Stimulated activated CD4-positive, alpha-beta T cell treated with anti-CD3 and anti-CD28 coated beads, TNF-alpha, amount 100 ng/mL, for 48 hours (primary cell): ENCODE measurements at places on chromosomes 6 and 20.

DNA sequence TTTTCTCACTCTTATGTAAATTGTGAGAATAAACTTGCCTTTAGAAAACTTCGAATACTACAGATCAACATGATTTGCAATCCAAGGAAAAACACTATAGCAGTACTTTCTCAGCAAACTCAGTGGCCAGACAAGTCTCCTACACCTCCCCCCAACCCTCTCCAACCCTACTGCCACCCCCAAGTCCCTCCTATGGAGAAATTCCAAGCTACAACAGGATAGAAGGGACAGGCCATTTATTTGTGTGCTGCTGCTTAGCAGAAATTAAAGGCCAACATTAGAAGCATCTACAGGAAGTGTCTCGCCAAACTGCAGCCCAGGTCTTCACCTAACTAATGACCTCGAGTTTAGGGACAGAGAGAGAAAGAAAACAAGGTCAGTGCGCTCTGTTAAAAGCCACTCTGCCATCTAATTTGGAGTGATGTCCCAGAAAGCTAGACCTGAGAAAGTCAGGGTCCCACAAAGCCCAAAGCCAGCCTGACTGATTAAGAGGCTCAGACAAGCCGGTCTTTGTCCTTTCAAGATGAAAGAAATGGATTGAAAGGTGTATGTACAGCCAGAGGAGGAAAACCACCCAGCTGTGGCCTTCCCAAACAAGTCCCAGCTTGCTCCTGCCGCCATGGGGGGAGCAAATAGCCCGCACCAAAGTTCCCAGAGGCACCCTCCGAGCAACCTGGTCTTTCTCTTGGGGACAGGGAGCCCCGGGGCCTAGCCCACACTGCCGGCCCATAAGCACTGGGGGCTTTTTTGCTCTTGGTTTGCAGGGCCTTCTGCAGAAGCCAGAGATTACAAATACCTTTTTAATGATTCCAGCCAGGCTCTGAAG lies 3.4 kb downstream of the BMP7 start:
- DNase-seq: no peak

GRCh38 chr20:14334306-14334930 lies 3.0 kb downstream of the FLRT3 start:
- DNase-seq: no peak

DNA sequence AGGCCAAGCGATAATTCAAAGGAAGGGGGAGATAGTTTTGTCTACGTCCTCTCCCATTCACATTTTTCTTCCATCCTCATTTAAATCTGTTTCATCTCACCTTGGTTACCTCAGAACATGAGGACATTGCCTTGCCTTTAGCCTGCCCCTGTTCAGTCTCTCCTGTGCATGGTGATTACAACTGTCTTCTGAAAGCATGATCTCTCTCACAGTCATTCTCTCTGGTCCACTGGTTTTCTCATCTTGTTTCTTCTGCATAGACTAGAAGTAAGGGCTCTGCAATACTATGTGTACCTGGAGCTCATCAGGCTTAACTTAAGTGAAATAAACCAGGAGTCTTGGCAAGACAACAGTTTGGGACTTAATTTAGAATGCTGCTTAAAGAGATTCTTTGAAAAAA lies 31.4 kb downstream of the CLVS2 start:
- DNase-seq: no peak

DNA sequence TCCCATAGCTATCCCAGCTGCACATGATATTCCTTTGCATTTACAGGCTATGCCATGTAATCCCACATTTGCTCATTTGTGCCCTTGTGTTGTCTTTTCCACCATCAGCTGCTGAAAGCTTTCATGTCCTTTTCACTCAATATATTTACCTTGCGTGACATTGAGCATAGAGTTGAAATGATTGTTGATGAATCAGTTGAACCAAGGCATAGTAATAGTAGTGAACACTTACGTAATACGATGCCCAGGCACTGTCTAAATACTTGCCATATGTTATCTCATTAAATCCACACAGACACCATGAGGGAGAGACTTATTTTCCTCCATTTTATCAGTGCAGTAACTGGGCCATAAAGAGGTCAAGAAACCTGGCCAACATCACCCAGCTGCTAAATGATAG lies 13.1 kb downstream of the RNF8 start:
- no peak for DNase-seq

GRCh38 chr6:170143401-170144150 lies 147.3 kb downstream of the DLL1 start:
- DNase-seq: no peak

GRCh38 chr6:45272626-45273025 lies 55.5 kb upstream of the RUNX2 start:
- DNase-seq: no peak

- no peak for DNase-seq
These were observed 51.5 kb upstream of the ADTRP start for GRCh38 chr6:11830105-11830504.

- no peak for DNase-seq
These were observed 63.0 kb upstream of the INSM1 start for GRCh38 chr20:20304942-20305341.

DNA sequence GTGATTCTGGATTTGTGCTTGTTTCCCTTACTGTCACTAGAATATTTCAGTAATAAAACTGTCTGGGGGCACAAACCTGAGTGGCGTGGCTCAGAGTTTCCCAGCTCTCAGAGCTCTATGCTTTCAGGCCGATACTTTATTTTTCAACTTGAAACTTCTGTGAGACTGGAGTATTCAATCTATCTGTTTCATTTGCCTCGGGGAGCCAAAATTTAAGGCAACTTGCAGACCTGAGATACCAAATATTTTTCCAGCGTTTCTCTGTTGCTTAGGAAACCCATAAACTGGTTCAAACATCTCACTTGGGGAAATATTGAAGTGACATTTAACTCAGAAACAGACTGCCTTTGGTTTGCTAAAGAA lies 74.7 kb downstream of the SOBP start:
- DNase-seq: no peak

GRCh38 chr6:16690608-16691142 lies 70.6 kb downstream of the ATXN1 start:
- DNase-seq: no peak

- DNase-seq: no peak
These were observed 351 bp downstream of the AURKA start for GRCh38 chr20:56391596-56392131.

DNA sequence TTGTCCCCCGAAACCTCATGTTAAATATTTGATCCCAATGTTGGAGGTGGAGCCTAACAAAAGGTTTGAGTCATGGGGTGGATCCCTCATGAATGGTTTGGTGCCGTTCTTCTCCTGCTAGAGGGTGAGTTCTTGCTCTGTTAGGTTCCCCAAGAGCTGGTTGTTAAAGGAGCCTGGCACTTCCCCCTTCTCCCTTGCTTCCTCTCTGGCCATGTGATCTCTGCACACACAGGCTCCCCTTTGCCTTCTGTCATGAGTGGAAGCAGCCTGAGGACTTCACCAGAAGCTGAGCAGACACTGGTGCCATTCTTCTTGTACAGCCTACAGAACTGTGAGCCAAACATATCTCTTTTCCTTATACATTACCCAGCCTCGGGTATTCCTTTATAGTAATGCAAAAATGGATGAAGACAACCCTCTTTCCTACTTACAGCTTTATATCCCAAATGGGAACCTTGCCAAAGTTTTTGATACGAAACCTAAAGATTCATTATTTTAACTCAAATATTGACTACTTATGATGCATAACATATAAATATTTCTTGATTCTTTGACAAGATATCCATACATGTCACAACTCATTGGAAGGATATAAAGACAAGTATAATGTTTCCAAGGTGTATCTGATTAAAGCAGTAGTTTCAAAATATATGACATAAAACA lies 61.0 kb downstream of the RNF182 start:
- DNase-seq: no peak

DNA sequence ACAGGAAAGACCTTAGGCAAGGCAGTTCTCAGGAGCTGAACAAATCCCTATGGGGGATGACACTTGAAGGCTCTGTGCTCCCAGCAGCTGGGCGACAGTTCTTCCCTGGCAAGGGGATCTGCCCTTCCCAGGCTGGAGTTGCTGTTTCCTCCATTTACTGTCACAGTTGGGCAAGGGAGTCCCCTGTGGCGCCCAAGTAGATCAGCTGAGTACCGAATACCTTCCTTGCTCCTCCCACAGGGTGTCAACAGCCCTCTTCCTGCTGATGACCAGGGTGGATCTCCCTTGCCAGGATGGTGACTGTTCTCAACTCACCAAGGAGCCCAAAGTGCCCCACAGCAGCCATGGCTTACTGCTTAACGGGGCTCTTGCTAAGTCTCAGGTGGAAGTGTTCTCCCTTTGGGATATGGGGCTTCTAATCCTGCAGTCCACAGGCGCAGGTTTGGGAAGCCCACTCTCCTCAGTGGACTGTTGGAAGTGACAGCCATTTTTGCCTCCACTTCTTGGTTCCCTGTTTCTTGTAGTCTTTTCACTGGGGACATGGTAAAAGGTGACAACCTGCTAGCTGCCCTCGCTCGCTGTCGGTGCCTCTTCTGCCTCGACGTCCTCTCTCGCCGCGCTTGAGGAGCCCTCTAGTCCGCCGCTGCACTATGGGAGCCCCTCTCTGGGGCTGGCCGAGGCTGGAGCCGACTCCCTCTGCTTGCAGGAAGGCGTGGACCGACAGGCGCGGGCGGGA lies 5.7 kb upstream of the PSMG4 start:
- DNase-seq: no peak

DNA sequence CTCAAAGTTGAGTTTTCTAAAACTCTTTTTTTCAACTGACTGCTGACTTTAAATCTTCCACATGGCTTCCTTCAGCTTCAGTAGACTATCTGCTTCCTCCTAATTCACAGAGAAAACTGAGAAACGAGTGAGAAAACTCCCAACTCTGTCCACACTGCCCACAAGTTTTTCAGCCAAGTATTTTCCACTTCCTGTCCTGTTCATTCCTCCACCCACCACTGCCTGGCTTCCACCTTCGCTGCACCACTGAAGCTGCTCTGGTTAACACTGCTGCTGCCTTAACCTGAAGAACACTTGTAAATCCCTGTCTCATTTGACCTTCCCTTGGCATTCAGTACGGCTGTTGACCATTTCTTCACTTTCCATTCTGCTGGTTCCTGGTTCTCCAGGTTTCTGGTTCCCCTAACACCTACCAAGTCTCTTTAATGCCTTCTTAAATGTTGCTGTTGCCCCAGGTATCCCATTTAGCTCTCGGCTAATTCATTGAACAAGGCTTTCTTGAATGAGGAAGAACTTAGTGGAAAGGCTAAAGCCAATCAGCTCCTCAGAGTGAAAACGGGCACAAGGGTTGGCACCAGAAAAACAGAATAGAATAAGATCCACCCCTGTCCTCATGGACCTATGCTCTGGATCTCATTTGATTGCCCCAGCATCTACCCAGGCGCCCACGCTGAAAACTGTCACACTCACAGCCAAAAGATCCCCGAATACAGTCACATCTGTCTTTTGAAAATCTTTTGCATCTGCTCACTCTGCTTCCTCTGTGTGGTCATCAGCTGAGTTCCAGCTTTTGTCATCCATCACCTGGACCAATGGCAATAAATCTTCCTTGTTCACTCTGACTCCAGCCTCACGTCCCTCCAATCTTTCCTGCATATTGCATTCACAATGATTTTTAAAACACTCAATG lies 104.4 kb upstream of the TAB2 start:
- DNase-seq: no peak

DNA sequence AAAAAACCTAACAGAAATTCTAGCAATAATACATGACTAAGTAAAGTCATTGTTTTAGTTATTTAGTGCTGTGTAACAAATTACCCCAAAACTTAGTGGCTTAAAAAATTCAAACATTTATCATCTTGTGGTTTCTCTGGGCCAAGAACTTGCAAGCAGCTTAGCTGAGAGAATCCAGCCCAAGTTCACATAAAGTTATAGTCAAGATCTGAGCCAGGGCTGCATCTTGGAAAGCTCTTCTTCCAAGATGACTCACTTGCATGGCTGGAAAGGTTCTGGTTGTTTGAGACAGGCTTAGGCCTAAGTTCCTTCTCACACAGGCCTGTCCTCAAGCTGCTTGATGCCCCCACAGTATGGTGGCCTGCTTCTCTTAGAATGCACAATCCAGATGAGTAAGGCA lies 217.8 kb upstream of the TSHZ2 start:
- no peak for DNase-seq

GRCh38 chr6:53898026-53898795 lies 103.4 kb downstream of the LRRC1 start:
- DNase-seq: no peak

GRCh38 chr6:144321839-144322591 lies 36.9 kb downstream of the UTRN start:
- DNase-seq: no peak
